DMS79 treated with DMSO at 0.1 percent for 48 hours (cell line): ENCODE measurements at places on chromosomes 12 and 14.

GRCh38 chr14:54784060-54784459 is 118.6 kb downstream of the GCH1 start:
- DNase-seq, result no peak

- DNase-seq, result no peak
Observed at GRCh38 chr14:34368971-34369647, 92.9 kb downstream of the SPTSSA start.

DNA sequence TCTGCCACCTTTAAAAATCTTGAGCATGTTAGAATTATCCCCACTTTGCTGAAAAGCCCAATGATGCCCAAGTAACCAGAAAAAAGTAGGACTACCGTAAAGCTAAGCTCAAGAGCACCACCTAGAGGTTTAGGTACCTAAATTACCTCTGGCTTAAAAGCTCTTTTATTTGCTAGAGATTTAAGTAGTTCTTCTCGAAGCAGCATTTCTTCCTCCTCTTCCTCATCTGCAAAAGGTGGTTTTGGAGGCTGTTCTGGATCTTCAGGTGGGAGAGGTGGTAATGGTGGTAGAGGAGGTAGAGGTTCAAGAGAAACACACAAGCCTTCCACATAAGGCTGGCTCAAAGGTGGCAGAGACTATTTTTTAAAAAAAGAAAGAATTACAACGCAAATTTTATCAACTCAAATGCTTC is 26.9 kb downstream of the ZFC3H1 start:
- DNase-seq, result peak; percentile 4

DNA sequence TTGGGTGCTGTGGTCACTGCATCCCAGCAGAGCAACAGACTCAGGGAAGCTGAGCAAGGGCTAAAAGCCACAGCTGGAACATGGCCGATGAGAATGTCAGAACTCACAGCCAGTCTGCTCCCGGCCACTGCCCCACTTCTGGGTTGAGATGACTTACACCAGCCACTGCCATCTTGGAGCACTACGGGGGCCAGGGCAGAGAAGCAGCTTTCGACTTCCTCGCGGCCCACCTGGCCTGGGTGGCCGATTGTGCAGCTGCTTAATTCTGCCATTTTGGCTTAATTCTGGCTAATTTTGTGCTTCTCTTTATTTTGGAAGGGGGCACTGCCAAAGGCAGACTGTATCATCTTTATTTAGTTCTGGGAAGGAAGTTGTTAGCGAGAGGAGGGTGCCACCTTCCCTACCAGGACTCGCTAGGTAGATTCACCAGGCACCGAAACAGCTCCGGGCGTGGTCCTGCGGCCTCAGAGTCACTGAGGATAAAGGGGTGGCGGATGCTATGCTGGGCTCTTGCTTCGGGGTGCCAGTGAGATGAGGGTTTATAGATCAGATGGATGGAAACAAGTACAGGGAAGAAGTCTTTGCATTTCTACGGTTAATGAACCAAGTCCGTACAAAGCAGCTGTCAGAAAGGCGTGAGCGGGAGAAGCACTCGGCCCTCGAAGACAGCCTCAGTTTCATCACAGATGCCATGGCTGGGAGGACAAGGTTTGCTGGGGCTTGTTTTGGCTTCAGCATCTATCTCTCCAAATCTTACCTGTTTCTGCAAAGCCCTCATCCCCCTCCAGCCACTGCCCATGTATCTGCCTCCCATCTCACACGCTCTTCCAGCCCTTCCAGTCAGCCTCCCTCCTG is 147.8 kb downstream of the PIWIL1 start:
- DNase-seq, result no peak

GRCh38 chr14:97218691-97219430 is 421.7 kb downstream of the VRK1 start:
- no peak for DNase-seq

GRCh38 chr12:24534622-24535021 is 414.3 kb downstream of the BCAT1 start:
- DNase-seq, result no peak
